ENCODE measurements at places on chromosomes 5 and 9.

DNA sequence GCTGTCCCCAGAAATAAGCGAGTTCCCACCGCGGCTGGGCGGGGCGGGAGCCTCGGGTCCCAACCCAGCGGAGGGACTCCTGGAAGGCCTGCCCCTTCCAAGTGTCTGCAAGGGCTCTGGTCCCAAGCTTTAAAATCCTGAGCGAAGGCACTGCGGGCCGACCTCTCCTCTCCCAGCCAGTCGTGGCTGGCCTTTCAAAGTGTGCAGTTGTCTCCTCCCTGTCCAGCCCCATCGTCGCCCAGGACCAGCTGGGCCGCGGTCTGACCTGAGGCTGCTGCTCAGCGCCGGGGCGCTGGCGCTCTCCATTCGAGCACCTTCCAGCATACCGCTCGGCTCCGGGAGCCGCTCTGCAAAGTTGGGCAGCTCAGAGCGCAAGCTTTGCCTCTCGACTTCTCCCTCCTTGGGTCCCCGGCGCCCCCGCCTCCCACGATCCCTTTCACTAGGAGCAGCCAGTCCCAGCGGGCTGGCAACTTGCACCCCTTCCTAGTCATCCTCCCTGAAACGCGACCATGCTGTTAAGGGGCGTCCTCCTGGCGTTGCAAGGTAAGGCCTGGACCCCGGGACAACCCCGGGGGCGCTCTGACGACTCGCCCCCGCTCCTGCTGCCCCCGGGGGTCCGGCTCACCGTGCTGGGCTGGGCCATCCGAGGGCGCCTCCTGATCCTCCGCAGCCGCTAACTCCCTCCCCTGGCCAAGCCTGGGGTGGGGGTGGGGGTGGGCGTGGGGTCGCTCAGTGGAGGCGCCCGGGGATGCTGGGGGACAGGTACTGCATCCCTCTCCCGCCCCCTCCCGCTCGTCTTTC, at the start of gene MAMDC2:
MAMDC2 (plus strand) TSS at position 160 of the 801 bp plus-strand sequence; CDS start at position 510, 350 bp downstream.
- DNase-seq: no peak

GRCh38 chr9:84169240-84169639, 171.3 kb downstream of the SLC28A3 start:
- no peak for DNase-seq

GRCh38 chr5:128538000-128538249, at the start of gene FBN2:
Gene FBN2 (minus strand): TSS chr5:128538245. CDS start chr5:128537603, 642 bp downstream.
- no peak for DNase-seq

DNA sequence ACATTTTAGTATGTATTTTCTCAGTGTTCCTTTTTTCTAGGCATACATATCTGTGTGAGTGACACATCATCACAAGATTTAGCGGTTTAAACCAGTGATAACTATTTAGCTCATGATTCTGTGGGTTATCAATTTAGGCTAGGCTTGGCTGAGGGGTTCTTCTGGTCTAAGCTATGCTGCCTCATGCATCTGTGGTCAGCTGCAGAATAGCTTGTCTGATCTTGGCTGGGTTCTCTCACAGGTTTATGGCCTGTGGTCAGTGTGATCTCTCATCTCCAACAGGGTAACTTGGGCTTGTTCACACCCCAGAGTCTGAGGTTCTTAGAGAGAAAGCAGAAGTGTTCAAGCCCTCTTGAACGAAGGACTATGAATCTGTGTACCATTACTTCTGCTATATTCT, 363.3 kb downstream of the KDM4C start:
- no peak for DNase-seq

- DNase-seq: peak; percentile 5
These were observed at the start of gene HEMGN for GRCh38 chr9:97938081-97938644. Gene HEMGN (minus strand): TSS chr9:97938172. CDS start chr9:97938136, 36 bp downstream.

DNA sequence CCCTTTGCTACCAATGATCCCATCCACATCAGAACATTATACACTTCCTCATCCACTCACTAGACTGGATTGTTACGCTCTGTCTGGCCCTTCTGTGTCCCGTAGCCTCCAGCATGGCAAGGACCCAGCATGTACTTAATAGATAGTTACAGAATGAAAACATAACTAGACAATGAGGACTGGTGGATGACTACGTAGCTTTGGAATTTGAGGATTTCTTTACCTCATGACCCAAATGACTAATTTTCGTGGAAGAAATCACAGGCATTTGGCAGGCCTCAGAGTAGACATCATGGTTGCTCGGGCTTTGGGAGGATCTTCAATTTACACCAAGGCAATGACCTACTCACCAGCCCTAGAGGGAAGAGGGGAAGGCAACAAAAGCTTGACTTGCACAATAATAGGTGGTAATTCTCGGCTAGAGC, 299.8 kb downstream of the TLE1 start:
- no peak for DNase-seq
